ENCODE measurements at places on chromosomes 3 and 15.

- DNase-seq, result peak; percentile 71
Observed at GRCh38 chr3:6799264-6799915, 61.5 kb upstream of the GRM7 start.

DNA sequence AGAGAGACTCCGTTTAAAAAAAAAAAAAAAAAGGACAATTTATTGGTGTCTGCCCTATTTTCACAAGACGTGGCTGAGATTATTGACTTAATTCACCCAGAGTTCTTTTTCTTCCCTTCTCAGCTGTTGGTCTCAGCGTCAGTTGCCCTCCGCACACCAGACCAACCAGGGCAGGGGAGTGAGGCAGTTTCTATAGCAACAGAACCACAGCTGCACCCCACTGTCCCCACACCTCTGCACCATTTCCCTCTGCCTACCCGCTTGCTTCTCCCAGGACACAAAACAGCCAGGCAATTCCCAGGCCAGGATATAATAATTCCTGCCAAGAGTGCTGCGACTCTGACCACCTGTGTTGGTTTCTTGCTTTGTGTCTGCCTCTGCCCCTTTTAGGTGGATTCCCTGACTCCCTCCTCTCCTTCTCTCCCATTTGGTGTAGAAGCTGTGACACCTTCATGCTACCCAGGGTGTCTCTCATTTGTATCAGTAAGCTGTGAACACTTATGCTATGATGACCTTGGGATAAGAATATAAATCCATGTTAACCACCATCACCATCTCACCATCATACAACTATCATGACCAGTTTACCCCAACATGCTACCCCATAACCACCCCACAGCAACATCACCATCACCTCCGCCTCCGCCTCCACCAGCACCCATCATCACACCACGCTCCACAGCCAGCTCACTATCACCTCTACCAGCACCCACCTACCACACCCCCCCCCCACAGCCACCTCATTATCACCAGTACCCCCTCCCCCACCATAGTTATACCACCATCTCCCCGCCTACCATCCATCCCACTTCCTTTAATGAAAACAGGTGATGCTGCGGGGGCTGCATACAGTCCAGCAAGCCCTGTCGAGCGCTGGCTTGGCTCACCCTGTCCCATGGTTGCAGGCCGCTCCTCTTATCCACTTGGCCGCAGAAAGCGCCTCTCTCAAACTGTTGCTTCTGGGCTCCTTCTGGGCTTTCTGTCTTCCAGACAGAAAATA is 589 bp downstream of the EPB42 start:
- DNase-seq, result no peak

- DNase-seq, result no peak
Observed at GRCh38 chr3:157190380-157190872, 30.5 kb upstream of the CCNL1 start.

- no peak for DNase-seq
Observed at GRCh38 chr3:116018646-116019045, 395.3 kb downstream of the GAP43 start.

DNA sequence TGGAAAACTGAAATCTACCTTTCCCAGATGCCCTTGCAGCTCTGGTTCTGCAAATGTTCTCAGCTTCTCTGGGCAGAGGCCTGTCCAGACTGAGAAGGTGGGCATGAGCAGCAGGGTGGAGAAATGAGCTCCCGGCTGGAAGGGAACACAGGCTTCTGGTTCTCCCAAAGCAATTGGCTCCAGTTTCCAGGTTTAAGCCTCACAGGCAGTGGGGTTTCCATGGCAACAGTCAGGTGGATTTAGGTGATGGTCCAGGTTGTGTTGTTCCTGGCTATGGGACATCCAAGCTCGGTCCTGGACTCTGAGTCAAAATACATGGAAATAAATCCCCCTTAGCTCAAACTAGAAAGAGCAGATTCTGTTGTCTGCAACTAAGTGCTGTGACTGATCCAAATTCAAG is 94.6 kb upstream of the IQSEC1 start:
- no peak for DNase-seq

Data from endodermal cell (in vitro differentiated cells).